ENCODE measurements at places on chromosomes 6 and 20. TPM values are rescaled to one million over a fixed set of nuclear protein-coding genes. Genes with fewer than 3 reads are reported as not detected.
A peak's percentile ranks its signal among the peaks of the same experiment; 100 is the strongest.

DNA sequence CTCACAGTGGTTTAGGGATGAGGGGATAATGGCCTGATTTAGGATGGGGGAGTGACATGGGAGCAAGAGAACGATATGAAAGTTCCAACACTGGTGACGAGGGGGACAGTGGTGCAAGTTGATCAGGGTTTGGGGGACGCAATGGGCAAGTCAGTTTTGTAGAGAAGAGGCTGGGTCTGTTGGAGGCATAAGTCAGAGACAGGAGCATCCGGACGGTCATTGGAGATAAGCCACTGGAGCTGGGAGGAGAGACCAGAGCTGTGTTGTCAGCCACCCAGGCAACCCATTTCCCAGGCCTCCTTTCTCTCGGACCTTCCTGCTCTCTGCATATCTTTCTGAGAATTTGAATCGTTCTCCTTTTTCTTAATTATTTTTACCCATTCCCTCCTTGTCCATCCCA lies 9.5 kb downstream of the DNPH1 start:
- H3K36me3 ChIP-seq: no peaks in the 10 kb centered on the region
- H3K4me1 ChIP-seq: peaks cover 15% of the 10 kb centered on the region
- DNase-seq: no peak
- no peak overlapping the region for H3K4me3 ChIP-seq
- H3K27ac ChIP-seq: no peak overlapping the region

DNA sequence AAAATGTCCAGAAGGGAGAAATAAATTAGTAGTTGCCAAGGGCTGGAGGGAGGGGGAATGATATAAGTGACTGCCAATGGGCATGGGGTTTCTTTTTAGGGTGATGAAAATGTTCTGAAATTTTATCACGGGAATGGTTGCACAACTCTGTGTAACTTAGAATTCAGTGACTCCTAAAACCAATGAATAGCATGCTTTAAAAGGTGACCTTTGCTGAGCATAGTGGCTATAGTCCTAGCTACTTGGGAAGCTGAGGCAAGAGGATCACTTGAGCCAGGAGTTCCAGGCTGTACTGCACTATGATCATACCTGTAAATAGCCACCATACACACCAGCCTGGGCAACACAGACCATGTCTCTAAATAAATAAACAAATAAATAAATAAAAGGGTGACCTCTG lies 109.0 kb downstream of the ATG5 start:
- no peaks in the 10 kb centered on the region for H3K36me3 ChIP-seq
- H3K4me1 ChIP-seq: no peaks in the 10 kb centered on the region
- H3K27me3 ChIP-seq: no peaks in the 10 kb centered on the region
- H3K27ac ChIP-seq: no peak overlapping the region

DNA sequence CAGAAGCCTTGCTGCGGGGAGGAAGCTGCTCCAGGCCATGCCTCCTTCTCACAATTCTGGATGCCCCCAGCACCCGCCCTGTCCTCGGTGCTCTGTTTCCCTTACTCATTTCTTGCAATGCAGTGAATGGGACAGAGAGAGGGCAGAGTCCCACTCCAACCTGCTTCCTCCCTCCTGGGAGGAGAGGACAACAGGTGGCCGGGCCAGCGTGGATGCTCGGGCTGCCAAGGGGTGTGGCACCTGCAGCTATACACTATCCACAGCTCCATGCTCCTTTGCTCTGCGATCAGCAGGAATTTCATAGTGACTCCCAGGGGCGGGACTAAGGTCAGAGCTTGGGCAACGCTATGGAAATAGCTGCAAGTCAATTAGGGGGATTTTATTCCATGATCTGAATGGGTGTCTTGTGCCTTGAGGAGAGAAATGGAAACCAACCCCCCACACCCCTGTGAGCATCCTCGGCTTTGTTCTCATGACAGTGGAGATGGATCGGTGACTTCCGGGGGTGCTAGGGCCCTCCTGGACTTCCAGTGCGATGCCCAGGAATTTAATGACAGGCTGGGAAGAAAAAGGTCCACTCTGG lies 192.5 kb downstream of the MYLK4 start:
- H3K4me1 ChIP-seq: peaks cover 13% of the 10 kb centered on the region
- no peak for DNase-seq
- H3K27me3 ChIP-seq: peaks cover 2% of the 10 kb centered on the region
- H3K4me3 ChIP-seq: no peak overlapping the region

GRCh38 chr6:39347906-39348585 lies 25.5 kb upstream of the KCNK16 start:
- no peak overlapping the region for H3K4me3 ChIP-seq
- no peaks in the 10 kb centered on the region for H3K36me3 ChIP-seq
- peaks cover 4% of the 10 kb centered on the region for H3K4me1 ChIP-seq
- H3K27me3 ChIP-seq: peaks cover 4% of the 10 kb centered on the region
- no peak overlapping the region for H3K27ac ChIP-seq

DNA sequence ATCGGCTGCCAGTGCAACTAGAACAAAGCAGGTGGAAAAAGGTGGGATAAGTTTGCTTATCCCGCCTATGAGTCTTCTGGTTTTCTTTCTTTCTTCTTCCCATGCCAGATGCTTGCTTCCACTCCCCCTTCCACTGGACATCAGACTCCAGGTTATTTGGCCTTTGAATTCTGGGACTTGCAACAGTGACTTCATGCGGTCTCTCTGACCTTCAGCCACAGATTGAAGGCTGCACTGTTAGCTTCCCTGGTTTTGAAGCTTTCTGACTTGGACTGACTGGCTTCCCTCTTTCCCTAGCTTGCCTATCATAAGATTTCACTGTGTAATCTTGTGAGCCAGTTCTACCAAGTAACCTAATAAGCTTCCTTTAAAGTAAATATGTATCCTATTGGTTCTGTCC lies 878.4 kb upstream of the GJE1 start:
- DNase-seq: no peak
- H3K27ac ChIP-seq: no peak overlapping the region
- no peaks in the 10 kb centered on the region for H3K27me3 ChIP-seq
- H3K36me3 ChIP-seq: no peaks in the 10 kb centered on the region
- no peaks in the 10 kb centered on the region for H3K4me1 ChIP-seq

DNA sequence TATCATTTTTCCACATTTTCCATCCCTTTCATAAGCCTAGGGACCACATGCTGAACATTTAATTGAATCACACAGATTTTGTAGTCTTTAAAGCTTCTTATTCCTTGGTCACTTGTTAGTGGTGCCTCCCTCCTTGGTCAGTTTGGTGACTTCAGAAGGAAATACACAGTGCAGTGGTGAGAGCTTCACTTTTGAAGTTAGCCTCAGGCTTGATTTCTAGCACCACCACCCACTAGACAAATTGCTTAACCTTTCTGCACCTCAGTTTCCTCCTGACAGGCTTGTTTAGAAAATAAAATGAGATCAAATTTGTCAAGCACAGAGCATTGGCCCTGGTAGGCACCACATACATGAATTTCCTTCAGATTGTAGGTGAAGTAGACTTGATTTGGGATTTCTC lies 91.7 kb downstream of the FOXO3 start:
- H3K4me3 ChIP-seq: no peak overlapping the region
- H3K36me3 ChIP-seq: no peaks in the 10 kb centered on the region
- peaks cover 6% of the 10 kb centered on the region for H3K4me1 ChIP-seq
- DNase-seq: no peak

DNA sequence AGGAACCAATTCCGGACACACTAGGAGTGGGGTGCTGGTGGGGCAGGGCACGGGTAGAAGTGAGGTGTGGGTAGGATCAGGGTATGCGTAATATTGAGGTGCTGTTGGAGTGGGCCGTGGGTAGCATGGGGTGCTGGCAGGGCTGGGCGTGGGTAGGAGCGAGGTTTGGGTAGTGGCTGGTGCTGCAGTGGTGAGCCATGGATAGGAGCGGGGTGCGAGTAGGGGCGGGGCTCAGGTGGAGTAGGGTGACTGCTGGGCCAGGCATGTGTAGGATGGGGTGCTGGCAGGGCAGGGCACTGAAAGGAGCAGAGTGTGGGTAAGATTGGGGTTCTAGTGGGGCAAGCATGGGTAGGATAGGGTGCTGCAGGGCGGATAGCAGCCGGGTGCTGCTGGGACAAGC lies 114.2 kb upstream of the DUSP22 start:
- no peaks in the 10 kb centered on the region for H3K36me3 ChIP-seq
- H3K4me1 ChIP-seq: no peaks in the 10 kb centered on the region
- DNase-seq: no peak
- no peaks in the 10 kb centered on the region for H3K27me3 ChIP-seq
- no peak overlapping the region for H3K27ac ChIP-seq
- H3K4me3 ChIP-seq: no peak overlapping the region

- DNase-seq: no peak
- H3K4me1 ChIP-seq: no peaks in the 10 kb centered on the region
- H3K27me3 ChIP-seq: no peaks in the 10 kb centered on the region
- H3K27ac ChIP-seq: no peak overlapping the region
- H3K4me3 ChIP-seq: no peak overlapping the region
These were observed 38.6 kb upstream of the GGTLC1 start for GRCh38 chr20:24027229-24027628.

- no peaks in the 10 kb centered on the region for H3K36me3 ChIP-seq
- H3K4me1 ChIP-seq: no peaks in the 10 kb centered on the region
- no peaks in the 10 kb centered on the region for H3K27me3 ChIP-seq
- no peak overlapping the region for H3K4me3 ChIP-seq
- no peak for DNase-seq
These were observed 207.9 kb upstream of the MARCKS start for GRCh38 chr6:113649276-113649675.

DNA sequence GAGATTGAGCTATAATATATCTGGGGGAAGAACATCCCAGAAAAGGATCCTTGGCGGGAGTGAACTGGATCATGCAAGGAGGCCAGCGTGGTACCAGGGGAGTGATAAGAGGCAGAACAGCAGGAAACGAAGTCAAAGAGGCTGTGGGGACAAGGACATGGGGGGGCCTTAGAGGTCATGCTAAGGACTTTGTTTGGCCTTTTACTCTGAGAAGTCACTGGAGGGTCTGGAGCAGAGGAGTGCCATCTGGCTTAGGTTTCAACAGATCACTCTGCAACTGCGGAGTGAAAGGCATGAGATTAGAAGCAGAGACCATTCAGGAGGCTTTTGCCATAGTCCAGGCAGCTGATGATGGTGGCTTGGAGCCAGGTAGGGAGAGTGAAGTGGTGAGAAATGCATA lies 24.3 kb downstream of the MRAP2 start:
- no peaks in the 10 kb centered on the region for H3K36me3 ChIP-seq
- H3K27me3 ChIP-seq: peaks cover 2% of the 10 kb centered on the region
- no peak overlapping the region for H3K27ac ChIP-seq
- DNase-seq: no peak
- H3K4me3 ChIP-seq: no peak overlapping the region
- H3K4me1 ChIP-seq: peaks cover 32% of the 10 kb centered on the region

GRCh38 chr6:52352239-52353018 lies 9.5 kb upstream of the PAQR8 start:
- no peaks in the 10 kb centered on the region for H3K36me3 ChIP-seq
- no peak for DNase-seq
- no peak overlapping the region for H3K4me3 ChIP-seq
- peaks cover 2% of the 10 kb centered on the region for H3K27me3 ChIP-seq

DNA sequence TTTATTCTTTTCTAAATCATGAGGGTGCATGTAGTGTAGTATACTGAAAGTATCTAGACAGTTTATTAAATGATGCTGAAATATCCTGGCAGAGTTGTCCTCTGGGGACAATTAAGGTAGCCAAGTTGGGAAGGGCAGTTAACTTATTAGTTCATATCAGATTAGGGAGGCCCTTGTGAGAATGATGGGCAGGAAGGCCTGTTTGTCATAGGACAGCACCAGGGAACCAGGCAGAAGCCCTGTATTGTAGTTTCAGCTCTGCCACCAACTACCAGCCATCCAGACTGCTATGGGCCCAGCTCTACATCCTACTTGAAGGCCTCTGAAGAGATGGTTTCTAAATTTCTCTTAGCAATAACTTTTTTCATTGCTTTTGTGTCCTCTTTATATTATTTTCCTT lies 4.0 kb downstream of the MYLIP start:
- no peaks in the 10 kb centered on the region for H3K27me3 ChIP-seq
- no peaks in the 10 kb centered on the region for H3K36me3 ChIP-seq
- DNase-seq: no peak
- H3K4me3 ChIP-seq: peak overlapping the region; percentile 36

Gene GLP1R
- total RNA-seq: not detected

Gene HSF2
- total RNA-seq: 25.4 TPM

Gene BCAS4
- 5.5 TPM for total RNA-seq
